Activated CD4-positive, alpha-beta memory T cell treated with anti-CD3 and anti-CD28 coated beads, Interleukin-2, amount 10 ng/mL, durations not matched to agents 7 days and 5 days (primary cell): ENCODE measurements at places on chromosomes 1 and 21.

GRCh38 chr1:211606914-211607753 is 28.2 kb upstream of the SLC30A1 start:
- DNase-seq = peak; percentile 31

GRCh38 chr1:64864018-64864940 is 102.1 kb downstream of the JAK1 start:
- peak; percentile 70 for DNase-seq

- DNase-seq = no peak
Observed at GRCh38 chr1:1437033-1437903, 1.8 kb downstream of the VWA1 start.

- DNase-seq = no peak
Observed at GRCh38 chr1:9996624-9997582, at the start of gene RBP7. Gene RBP7, plus strand, starts transcription at chr1:9997228. Its CDS starts 31 bp downstream, at chr1:9997259.

DNA sequence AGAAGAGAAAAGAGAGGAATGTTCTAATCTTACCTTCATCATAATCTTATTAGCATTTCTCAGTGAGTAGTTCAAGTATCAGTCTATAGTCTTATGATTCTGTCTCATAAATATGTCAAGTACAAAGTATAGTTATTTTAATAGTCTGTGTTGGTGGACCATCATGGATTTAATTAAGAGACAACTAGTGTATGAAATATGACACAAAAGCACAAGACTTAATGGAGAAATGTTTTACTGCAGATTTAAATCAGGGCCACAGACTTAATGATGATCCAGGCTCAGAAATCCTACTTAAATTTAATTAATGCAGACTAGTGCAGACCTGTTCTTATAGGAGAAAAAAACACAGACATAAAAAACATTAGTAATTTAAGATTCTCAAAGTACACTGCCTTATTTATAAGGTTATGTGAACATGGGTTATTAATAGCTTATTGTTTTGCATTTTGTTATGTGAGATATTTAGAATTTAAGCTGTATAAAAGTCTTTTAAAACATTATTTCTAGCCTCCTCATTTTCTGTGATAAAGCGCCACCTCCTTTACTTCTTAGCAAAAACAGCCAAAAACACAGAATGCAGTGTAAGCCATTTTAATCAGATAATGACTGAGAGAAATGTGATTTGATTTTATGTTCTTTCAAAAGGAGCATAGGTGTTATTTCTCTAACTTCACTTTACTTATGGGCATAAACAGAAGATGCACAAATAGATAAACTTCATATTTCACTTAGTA is 255.0 kb upstream of the SNX7 start:
- no peak for DNase-seq

GRCh38 chr21:43585924-43586413 is 73.3 kb downstream of the HSF2BP start:
- no peak for DNase-seq

- DNase-seq = no peak
Observed at GRCh38 chr1:83113652-83114051, 885.3 kb downstream of the TTLL7 start.

GRCh38 chr1:81409780-81410274 is 390.9 kb upstream of the ADGRL2 start:
- DNase-seq = no peak

GRCh38 chr1:29482991-29483390 is 246.7 kb downstream of the PTPRU start:
- DNase-seq = no peak

- no peak for DNase-seq
Observed at GRCh38 chr1:10771789-10772188, 24.7 kb downstream of the CASZ1 start.

GRCh38 chr1:65021795-65022194 is 55.4 kb upstream of the JAK1 start:
- no peak for DNase-seq

DNA sequence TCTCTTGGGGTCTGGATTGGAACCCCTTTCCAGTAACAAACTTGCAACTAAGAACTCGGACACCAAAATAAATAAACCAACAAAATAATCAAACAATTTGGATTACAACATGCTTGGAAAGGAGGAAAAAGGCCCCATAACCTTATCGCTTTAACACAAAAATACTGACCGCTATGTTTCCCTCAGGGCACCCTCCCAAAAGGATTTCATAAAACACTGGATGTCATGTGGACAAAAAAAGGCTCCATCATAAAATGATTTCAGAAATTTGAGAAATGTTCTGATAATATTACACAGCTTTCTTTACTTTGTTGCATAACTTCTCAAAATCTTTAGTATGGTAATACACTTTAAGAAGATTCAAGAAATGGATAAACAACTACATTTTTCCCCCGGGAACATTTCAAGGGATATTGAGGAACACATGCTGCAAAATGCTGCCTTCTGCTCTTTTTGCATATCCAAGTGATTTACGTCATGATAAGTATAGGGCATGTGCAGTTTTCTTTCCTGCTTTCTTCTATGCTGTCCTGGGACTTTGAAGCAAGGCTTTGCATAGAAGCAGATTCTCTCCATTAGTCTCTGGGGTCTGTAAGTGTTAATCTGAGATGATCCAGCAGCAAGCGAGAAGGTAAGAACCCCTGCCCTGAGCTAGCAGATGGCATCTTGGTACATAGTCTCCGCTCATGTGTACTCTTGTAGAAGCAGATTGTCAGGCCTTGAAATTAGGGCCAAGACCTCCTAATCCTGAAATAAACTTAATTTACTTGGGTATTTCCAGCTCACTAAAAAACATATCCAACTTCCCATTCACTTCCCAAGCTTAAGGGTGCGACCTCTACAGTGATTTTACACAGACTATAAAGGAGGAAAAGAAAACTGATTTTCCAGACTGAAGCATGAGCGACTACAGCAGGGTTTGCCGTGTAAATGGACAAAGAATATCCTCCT is 85.5 kb upstream of the KIAA0040 start:
- no peak for DNase-seq

DNA sequence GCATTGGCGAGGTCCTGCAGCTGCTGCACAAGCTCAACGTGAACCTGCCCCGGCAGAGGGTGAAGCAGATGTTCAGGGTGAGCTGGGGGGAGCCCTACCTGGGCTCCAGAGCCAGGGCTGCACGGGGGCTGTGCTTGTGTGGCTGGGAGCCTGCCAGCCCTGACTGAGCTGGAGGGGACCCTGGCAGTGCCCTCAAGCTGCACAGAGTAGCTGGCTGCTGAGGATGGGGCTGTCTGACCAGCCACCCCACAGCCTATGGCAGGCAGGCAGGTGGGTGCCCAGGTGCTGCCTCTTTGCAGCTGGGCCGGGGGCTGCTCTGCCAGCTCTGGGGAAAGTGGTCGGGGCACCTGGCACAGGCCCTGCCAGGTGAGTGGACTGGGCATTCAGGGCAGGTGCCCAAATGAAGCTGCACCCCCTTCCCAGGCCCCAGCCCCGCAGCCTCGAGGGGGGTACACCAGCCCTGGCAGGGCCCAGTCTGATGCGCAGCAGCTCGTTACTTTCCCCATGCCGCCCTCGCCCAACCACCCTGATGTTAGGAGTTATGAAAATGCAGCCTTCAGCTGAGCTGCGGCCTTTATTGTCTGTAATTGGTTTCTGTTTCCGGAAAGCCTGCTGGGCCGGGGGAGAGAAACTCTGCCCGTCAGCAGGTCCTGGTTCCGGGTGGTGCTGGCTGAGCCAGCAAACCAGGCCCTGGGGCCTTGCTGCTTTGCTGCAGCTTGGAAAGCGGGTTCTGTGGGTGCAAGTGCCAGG is 4.3 kb downstream of the PLCH2 start:
- DNase-seq = no peak

DNA sequence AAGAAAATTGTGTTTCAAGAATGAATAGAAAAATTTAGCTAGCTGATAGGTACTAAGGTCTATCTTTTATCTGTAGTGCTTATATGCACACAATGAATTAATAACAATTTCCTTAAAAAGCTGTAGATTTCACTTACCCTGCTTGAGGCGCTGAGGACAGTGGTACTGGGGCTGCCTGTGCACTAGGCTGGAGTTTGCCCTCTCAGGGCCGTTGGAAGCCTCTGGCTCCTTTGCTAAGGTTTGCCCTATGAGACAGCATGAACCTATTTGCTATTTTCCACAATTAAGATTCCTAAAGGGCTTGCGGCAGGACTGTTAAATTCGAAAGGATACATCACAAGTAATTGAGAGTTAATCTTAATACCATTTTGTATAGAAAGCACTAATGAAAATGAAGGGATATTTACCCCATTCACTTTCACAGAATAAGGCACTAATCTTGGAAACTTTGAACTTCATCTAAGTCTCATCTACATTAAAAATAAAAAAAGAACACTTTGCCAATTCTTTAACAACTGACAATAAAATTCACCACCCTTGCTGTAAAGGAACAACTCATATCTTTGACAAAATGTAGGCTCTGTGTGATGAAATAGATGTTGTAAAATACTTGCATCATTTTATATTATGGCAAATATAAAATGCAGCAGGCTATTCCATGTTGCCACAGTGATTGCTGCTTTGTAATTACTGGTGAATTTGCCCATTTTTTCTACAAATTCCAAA is 293.0 kb downstream of the NTNG1 start:
- no peak for DNase-seq

DNA sequence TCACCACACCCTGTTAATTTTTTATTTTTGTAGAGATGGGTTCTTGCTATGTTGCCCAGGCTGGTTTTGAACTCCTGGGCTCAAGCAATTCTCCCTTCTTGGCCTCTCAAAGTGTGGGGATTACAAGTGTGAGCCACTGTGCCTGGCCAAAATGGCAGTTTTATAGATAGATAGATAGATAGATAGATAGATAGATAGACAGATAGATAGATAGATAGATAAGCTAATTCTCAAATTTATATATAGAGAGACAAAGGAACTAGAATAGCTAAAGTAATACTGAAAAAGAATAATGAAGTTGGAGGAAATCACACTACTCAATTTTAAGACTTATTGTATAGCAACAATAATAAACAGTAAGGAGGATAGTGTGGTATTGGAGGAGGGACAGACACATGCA is 21.1 kb downstream of the SHISAL2A start:
- no peak for DNase-seq

GRCh38 chr1:116574581-116575291 is 3.9 kb upstream of the CD58 start:
- DNase-seq = peak; percentile 68

GRCh38 chr1:26066857-26067256 is 573 bp downstream of the TRIM63 start:
- DNase-seq = no peak

DNA sequence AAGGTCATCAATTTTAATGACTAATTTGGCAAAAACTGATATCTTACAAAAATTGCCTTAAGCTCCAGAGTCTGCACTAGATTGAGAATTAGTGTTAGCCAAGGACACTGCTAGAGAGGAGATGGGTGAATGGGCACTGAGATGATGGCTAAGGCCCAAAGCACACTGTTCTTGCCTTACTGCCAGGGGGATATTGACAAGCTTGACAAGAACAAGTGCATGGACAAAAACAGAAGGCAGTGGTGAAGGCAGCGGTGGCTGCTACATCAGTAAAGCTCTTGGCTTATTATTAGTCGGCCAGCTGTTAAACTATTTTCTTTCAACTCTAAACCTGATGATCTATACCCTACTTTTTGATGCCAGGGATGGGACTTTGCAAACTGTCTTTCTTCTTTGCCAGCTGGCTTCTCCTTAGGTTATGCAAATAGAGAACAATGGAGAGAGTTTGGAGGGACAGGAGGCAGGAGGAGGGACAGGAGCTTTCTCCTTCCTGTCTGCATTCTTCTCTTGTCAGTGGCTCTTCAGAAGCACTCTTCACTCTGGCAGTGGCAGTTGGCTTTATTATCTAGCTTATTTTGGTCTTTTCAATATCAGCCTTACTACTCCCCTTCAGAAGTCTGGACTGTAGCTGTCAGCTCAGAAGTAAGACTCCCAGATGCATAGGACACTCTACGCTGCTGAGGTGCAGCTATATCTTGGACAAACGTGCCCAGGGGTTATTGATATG is 853.5 kb upstream of the TMPRSS15 start:
- no peak for DNase-seq
